ENCODE measurements at places on chromosomes 2 and 18.

- no peak for DNase-seq
Measured at GRCh38 chr2:215826838-215827441, 186.4 kb downstream of the MREG start.

DNA sequence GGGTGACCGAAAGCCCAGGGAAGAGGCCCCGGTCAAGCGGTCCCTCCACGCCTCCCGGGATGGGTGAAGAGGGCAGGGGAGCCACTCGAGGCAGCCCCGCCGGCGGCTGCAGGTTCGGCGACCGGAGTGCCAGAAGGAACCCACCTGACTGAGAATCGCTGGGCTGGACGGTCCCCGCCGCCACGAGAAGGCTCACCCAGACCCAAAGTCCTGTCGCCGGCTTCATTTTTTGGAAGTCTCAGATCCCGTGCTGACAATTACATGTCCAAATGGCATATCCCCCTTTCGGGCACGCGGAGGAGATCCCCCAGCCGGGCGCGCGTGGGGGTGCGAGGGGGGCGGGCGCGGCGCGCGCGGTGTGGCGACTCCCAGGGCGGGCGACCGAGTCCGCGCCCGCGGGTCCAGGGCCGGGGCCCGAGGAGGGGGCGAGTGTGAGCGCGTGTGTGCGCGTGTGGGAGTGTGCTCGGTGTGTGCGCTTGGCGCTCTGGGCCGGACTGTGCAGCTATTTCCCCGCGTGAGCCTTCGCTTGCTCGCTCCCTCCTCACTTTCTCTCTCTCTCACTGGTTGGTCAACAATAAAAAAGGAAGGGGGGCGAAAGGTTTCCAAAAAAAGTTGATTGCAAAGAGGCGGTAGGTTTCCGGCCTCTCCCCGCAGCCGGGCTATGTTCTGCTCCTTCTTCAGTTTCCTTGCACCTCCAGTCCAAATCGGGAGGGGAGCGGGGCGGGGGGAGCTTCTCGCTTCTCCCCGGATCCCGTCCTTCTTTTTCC lies at the start of gene ERBB4:
Gene ERBB4, minus strand, starts transcription at position 498 of the 767 bp plus-strand sequence. Its CDS starts 272 bp downstream, at position 226.
- no peak for DNase-seq

- DNase-seq, result no peak
Measured at GRCh38 chr2:98472132-98472650, 27.5 kb downstream of the INPP4A start.

DNA sequence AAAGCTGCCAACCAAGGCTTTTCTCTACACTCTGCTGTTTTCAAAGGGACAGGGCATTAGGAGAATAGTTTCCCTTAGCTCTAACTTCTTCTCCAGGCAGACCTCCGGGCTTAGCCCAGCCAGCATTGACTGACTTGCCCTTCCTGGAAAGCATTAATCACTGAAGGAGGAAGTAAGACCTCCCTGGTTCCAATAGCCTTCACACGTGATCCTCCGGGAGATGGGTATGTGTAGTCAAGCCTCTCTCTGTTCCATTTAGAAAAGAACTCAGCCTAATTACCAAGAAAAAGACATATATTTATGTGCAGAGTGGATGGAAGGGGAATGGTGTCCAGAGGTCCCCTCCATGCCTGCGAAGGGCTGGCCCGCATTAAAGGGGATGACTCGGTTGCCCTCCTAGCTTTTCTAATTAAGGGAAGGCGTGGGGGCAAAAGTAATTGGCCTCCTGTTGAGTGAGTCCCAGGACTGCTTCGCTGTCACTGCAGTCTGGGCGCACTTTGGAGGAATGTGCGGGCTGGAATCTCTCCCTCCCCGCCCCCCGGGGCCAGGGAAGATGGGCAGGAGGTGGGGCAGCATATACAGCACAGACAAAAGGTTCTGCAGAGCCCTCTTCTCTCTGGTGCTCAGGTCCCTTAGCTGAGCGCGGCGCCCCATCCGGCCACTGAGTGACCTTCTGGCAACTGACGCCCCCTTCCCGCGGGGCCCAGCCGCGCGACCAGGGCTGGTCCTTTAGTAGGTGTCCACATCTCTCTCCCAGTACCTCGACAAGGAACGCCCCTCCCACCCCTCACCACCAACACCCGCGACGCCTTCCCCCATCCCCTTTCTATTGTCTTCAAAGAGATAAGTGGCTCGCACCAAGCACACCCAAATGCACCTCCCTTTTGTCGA lies 686.0 kb downstream of the NRXN1 start:
- DNase-seq, result no peak

DNA sequence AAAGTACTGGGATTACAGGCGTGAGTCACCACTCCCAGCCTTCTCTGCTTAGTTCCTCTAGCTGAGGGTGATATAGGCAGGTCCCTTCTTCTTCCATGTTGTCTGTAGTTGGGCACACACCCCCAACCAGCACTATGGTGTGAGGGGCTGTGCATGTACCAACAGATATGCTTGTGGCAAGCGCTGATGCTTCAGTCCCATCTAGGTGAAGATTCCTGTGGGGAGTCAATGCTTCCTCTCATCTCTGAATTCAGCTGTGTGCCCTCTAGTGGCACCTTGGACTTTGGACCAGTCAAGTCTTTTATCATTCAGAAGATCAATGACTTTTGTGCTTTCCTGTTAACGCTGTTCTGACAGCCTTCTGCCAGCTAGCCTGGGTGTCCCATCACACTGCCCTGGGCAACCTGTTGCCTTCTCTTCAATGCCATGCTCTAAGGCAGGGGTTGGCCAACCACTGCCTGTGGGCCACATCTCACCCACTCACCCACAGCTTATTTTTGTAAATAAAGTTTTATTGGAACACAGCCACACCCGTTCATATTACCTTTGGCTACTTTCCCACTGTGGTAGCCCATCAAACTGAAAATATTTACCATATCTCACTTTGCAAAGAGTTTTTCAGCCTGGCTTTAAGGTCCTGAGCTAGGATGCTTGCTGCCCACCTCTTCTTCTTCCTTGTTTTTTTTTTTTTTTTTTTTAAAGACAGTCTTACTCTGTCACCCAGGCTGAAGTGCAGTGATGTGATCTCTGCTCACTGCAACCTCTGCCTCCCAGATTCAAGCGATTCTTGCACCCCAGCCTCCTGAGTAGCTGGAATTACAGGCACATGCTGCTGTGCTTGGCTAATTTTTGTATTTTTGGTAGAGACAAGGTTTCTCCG lies 51.0 kb downstream of the NPAS2 start:
- DNase-seq, result no peak

- no peak for DNase-seq
Measured at GRCh38 chr18:80200171-80200931, 47.0 kb downstream of the PARD6G start.

- DNase-seq, result no peak
Measured at GRCh38 chr2:230129343-230129742, 60.6 kb upstream of the SLC16A14 start.

DNA sequence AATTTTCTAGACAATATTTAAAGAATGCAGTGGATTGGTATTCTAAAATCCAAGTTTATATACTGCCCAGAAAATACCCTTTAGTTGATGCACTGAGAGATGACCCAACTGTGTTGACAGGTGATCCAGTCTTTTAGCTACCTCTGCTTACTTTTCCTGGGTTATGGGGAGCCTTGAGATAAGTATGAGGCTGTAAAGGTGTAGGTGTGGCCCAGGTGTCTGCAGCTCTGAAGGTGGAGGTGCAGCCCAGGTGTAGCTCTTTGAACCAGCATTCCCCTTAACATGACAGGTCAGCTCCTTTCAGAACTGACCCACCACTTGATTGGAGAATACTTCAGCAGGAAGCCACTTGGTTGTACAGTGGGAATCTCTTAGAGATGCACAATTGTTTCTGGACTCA lies 62.3 kb upstream of the ACSL3 start:
- no peak for DNase-seq
